Mesendoderm (in vitro differentiated cells): ENCODE measurements at places on chromosomes 2 and 18.

GRCh38 chr2:239892441-239893235, 132.5 kb downstream of the NDUFA10 start:
- H3K36me3 ChIP-seq = no peaks in the 10 kb centered on the region
- H3K27ac ChIP-seq = no peak overlapping the region
- no peak for DNase-seq
- no peak overlapping the region for H3K4me3 ChIP-seq
- peaks cover 6% of the 10 kb centered on the region for H3K4me1 ChIP-seq

DNA sequence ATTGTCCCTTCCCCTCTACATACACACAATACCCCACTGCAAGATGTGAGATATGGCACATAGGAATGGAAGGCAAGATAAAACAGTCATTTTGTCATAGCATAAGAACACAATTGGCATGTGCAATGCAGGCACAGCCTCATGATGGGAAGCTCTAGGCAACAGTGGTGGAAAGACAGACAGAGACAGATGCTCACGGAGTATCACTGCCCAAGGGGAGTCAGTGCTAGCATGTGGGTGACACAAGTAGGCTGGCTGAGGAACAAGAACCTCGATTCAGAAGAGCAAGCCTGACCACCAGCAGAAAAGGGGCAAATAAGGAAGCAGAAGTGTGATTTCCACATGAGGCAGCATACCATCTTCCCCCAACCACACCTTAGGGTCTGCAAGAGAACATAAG, 323.6 kb downstream of the PAX3 start:
- H3K4me1 ChIP-seq = peaks cover 1% of the 10 kb centered on the region
- H3K4me3 ChIP-seq = no peak overlapping the region
- H3K27me3 ChIP-seq = no peaks in the 10 kb centered on the region
- DNase-seq = no peak

GRCh38 chr2:193315428-193316091, 1120.8 kb upstream of the TMEFF2 start:
- no peak overlapping the region for H3K27ac ChIP-seq
- no peak for DNase-seq
- H3K36me3 ChIP-seq = no peaks in the 10 kb centered on the region
- H3K4me1 ChIP-seq = no peaks in the 10 kb centered on the region
- H3K27me3 ChIP-seq = no peaks in the 10 kb centered on the region
- H3K4me3 ChIP-seq = no peak overlapping the region

DNA sequence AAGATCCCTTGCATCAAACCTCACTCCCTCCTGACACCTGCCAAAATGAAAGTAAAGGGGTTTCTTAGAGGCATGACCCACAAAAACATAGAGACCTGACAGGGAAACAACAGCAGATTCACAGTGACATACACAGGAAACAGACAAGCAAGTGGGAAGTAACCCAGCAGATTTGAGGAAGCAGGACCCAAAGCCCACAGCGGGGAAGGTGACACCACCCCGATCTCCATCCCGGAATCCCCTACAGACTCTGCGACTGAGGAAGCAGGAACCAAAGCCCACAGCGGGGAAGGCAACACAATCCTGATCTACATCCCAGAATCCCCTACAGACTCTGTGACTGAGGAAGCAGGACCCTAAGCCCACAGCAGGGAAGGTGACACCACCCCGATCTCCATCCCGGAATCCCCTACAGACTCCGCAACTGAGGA, 21.6 kb downstream of the CIB4 start:
- H3K4me3 ChIP-seq = no peak overlapping the region
- no peak for DNase-seq
- H3K36me3 ChIP-seq = no peaks in the 10 kb centered on the region
- H3K27me3 ChIP-seq = no peaks in the 10 kb centered on the region

GRCh38 chr2:200138391-200139124, 167.9 kb upstream of the SPATS2L start:
- H3K27ac ChIP-seq = no peak overlapping the region
- H3K27me3 ChIP-seq = no peaks in the 10 kb centered on the region
- no peak for DNase-seq
- H3K4me3 ChIP-seq = no peak overlapping the region

- DNase-seq = no peak
- no peaks in the 10 kb centered on the region for H3K27me3 ChIP-seq
- no peaks in the 10 kb centered on the region for H3K36me3 ChIP-seq
- H3K4me3 ChIP-seq = no peak overlapping the region
- H3K4me1 ChIP-seq = no peaks in the 10 kb centered on the region
Observed at GRCh38 chr2:111623380-111623779, 260.6 kb downstream of the ANAPC1 start.

DNA sequence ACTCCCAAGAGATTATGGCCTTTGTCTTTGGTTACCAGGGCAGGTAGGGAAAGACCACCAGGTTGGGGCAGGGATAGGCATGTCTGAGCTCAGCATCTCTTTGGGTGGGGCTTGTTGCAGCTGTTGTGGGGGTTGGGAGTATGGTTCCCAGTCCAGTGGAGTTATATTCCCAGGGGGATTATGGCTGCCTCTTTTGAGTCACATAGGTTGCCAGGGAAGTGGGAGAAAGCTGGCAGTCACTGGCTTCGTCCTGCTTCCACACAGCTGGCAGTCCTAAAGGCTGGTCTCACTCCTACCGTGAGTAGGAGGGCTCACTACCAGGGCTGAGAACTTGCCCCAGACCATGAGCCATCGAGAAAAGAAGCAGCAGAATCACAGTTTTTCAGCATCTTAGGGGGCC, 79.1 kb downstream of the LYPD6 start:
- DNase-seq = no peak
- no peak overlapping the region for H3K4me3 ChIP-seq
- no peaks in the 10 kb centered on the region for H3K36me3 ChIP-seq
- H3K27ac ChIP-seq = no peak overlapping the region
- no peaks in the 10 kb centered on the region for H3K27me3 ChIP-seq
- H3K4me1 ChIP-seq = no peaks in the 10 kb centered on the region

DNA sequence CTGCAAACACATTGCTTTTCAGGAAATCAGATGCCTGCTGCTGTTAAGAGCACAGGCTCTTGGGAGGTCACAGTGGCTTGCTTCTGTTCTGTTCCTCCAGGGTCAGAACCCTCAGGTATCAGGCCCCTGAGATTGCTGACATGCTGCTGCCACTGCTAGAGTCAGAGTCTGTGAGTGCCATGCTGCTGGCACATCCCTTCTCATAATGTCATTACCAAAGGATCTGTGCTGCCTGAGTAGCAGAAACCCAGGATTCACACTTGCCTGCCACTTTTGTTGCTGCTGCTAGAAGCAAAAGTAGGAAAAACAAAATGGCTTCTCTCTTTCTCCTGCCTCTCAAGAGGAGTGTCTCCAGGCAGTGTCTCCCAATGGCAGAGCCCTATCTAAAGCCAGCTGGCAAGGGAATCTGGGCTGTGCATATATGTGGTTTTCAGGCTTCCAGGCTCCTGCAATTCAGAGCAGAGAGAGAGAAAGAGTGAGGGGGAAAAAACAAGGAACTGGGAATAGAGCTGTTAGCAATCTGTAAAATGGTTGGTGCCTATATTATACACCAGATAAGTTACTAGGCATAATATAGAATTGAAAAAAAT, 180.3 kb downstream of the MYCN start:
- H3K36me3 ChIP-seq = no peaks in the 10 kb centered on the region
- no peak overlapping the region for H3K27ac ChIP-seq
- DNase-seq = no peak

- H3K4me3 ChIP-seq = no peak overlapping the region
- no peaks in the 10 kb centered on the region for H3K36me3 ChIP-seq
- H3K4me1 ChIP-seq = no peaks in the 10 kb centered on the region
- H3K27me3 ChIP-seq = no peaks in the 10 kb centered on the region
Observed at GRCh38 chr18:28208712-28209265, 31.9 kb upstream of the CDH2 start.

DNA sequence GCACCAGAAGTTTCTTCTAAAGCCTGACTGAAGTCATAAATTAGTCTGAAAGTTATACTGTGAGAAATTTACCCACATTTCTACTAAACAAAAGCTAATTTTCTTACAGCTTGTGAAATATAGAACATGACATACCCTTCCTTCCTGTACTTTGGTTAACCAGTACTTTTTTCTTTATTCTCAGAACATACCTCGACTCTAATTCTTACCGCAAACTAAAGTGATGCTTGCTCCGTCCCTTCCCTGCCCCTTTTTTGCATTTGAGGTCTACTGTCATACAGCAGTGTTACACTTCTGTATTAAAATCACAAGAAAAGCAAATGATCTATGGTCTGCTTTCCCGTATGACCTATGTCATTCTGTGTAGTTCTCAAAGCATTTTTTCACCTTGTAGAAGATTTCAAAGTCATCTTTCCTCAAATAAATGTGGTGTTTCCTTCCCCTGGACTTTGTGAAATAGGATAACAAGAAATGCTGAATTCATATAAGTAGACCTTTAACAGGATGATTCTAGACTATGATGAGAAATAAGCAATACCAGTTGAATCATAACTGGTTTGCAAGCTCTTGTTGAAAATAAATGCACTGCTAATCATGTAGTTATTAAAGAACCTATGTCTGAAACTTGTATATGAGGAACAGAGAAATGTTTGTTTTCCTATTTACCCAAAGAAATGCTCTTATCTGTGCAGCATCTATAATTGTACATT, 30.4 kb downstream of the CYTIP start:
- H3K4me3 ChIP-seq = no peak overlapping the region
- no peaks in the 10 kb centered on the region for H3K4me1 ChIP-seq
- H3K27ac ChIP-seq = no peak overlapping the region
- H3K36me3 ChIP-seq = no peaks in the 10 kb centered on the region

GRCh38 chr2:136538489-136538888, 226.9 kb upstream of the THSD7B start:
- no peak overlapping the region for H3K4me3 ChIP-seq
- H3K27ac ChIP-seq = no peak overlapping the region
- no peaks in the 10 kb centered on the region for H3K27me3 ChIP-seq
- H3K36me3 ChIP-seq = no peaks in the 10 kb centered on the region
- H3K4me1 ChIP-seq = no peaks in the 10 kb centered on the region
- DNase-seq = no peak

DNA sequence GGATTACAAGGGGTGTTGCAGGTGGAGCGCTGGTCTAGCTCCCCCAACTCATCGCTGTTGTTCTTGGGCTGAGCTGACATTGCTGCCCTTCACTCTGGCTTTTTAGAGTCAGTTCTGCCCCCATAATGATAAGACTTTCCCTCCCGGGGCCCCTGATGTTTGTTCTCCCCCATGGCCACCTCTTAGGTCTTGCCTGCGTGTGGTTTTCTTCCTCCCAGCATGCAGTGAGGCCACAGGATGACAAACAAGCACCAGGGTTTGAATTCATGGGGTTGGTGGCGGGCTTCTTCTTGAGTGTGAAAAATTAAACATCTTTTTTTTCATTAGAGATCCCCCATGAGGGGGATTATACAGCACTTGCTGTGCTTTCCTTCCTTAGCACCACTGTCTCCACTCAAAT, 74.1 kb downstream of the CTAGE1 start:
- H3K4me1 ChIP-seq = peaks cover 9% of the 10 kb centered on the region
- no peak overlapping the region for H3K4me3 ChIP-seq
- H3K27me3 ChIP-seq = no peaks in the 10 kb centered on the region
- no peaks in the 10 kb centered on the region for H3K36me3 ChIP-seq

DNA sequence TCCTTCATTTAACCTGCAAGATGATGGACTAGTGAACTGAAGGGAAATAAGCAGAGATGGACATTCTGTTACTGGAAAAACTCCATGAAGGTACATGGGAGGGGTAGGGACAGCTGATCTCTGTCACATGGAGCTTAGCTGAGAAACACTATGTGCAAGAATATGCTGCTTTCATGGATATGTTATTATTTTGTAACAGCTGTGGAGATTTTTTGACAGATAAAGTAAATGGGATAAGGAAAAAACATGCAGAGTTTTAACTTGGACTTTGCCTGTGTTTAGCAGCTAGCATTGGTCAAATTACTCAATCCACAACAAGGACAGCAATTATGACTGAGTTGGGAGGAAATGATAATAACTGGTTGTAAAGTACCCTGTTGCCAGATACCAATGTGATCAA, 28.7 kb upstream of the HNRNPA3 start:
- peaks cover 5% of the 10 kb centered on the region for H3K4me1 ChIP-seq
- no peaks in the 10 kb centered on the region for H3K36me3 ChIP-seq
- no peak overlapping the region for H3K4me3 ChIP-seq
- DNase-seq = no peak

GRCh38 chr2:10909050-10909995, 2.4 kb upstream of the KCNF1 start:
- H3K4me1 ChIP-seq = peaks cover 13% of the 10 kb centered on the region
- no peaks in the 10 kb centered on the region for H3K27me3 ChIP-seq
- no peak overlapping the region for H3K4me3 ChIP-seq
- no peaks in the 10 kb centered on the region for H3K36me3 ChIP-seq

- H3K4me3 ChIP-seq = no peak overlapping the region
- H3K27ac ChIP-seq = no peak overlapping the region
- H3K36me3 ChIP-seq = no peaks in the 10 kb centered on the region
- DNase-seq = no peak
- H3K27me3 ChIP-seq = no peaks in the 10 kb centered on the region
Observed at GRCh38 chr2:144181001-144181400, 338.9 kb downstream of the ZEB2 start.

- H3K27me3 ChIP-seq = no peaks in the 10 kb centered on the region
- H3K4me1 ChIP-seq = no peaks in the 10 kb centered on the region
- no peak overlapping the region for H3K27ac ChIP-seq
- DNase-seq = no peak
Observed at GRCh38 chr18:37787452-37787851, 221.9 kb upstream of the CELF4 start.
